ENCODE measurements at places on chromosomes 3 and 15. TPM values are rescaled to one million over a fixed set of nuclear protein-coding genes. Genes with fewer than 3 reads are reported as not detected.
A peak's percentile ranks its signal among the peaks of the same experiment; 100 is the strongest.

- no peaks in the 10 kb centered on the region for H3K4me1 ChIP-seq
- H3K4me3 ChIP-seq = no peak overlapping the region
- H3K27ac ChIP-seq = no peak overlapping the region
- peak; percentile 22 for DNase-seq
- no peaks in the 10 kb centered on the region for H3K27me3 ChIP-seq
Observed at GRCh38 chr3:14329116-14329830, 73.1 kb upstream of the SLC6A6 start.

DNA sequence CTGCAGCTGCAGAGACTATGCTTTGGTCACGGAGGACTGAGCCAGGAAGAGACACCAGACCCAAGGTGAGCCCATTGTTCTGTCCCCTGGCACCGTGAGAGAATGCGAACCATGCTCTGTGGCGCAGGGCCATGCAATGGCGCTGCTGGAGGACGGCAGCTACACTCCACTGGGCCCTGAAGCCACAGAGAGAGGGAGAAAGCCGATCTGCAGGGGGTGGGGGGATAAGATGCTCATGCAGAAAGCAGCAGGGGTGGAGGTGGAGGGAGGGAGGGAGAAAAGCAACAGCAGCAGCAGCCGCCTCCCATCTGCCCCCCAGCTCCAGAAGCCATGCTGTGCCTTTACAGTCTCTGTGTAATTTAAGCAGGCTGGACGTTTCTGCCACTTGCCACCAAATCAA, 5.3 kb downstream of the BDH1 start:
- H3K36me3 ChIP-seq = no peaks in the 10 kb centered on the region
- H3K27me3 ChIP-seq = no peaks in the 10 kb centered on the region
- peaks cover 8% of the 10 kb centered on the region for H3K4me1 ChIP-seq

Gene ARPIN
- total RNA-seq = 30.9 TPM

GRCh38 chr15:101664303-101664913, 12.2 kb upstream of the TM2D3 start:
- peaks cover 18% of the 10 kb centered on the region for H3K36me3 ChIP-seq
- no peaks in the 10 kb centered on the region for H3K4me1 ChIP-seq
- H3K27me3 ChIP-seq = no peaks in the 10 kb centered on the region
- H3K27ac ChIP-seq = no peak overlapping the region

DNA sequence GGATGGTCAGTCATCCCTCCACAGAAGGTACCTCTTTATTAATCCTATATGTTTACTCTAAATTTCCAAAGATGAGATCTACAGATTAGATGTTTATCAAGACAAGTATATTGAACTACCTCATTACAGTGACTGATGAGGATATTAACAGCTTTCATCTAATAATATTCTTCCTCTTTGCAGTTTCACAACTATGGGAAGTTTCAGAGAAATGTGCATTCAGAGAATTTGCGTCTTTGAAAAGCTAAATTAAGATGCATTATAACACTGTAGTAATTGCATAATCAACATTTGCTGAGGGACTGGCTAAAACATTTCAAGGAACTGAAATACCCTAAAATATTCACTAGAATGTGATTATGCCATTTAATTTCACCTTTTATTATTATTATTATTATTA, 46.7 kb downstream of the MCF2L2 start:
- peaks cover 14% of the 10 kb centered on the region for H3K4me1 ChIP-seq
- no peak overlapping the region for H3K4me3 ChIP-seq
- no peak for DNase-seq
- no peaks in the 10 kb centered on the region for H3K36me3 ChIP-seq
- H3K27ac ChIP-seq = no peak overlapping the region

GRCh38 chr3:37466660-37467359, 292.4 kb upstream of the LRRFIP2 start:
- H3K4me3 ChIP-seq = no peak overlapping the region
- H3K4me1 ChIP-seq = peaks cover 16% of the 10 kb centered on the region
- H3K27ac ChIP-seq = no peak overlapping the region
- DNase-seq = no peak

GRCh38 chr3:30795176-30795575, 99.3 kb downstream of the GADL1 start:
- DNase-seq = no peak
- no peak overlapping the region for H3K27ac ChIP-seq
- H3K4me3 ChIP-seq = no peak overlapping the region
- no peaks in the 10 kb centered on the region for H3K27me3 ChIP-seq
- no peaks in the 10 kb centered on the region for H3K36me3 ChIP-seq

Gene ACAN
- 0.12 TPM for total RNA-seq

Gene HCLS1
- total RNA-seq = 93.6 TPM

Gene CCDC50
- total RNA-seq = 66.5 TPM

DNA sequence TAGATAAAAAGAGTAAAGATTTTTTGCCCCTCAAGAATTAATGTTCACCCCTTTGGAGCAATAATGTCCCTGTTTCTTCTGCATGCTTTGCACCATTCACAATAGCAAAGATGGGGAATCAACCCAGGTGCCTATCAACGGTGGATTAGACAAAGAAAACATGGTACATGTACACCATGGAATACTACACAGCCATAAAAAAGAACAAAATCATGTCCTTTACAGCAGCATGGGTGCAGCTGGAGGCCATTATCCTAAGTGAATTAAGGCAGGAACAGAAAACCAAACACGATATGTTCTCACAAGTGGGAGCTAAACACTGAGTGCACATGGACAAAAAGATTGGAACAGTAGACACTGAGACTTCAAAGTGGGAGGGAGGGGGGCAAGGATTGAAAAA, 35.2 kb downstream of the AAGAB start:
- no peaks in the 10 kb centered on the region for H3K27me3 ChIP-seq
- no peaks in the 10 kb centered on the region for H3K4me1 ChIP-seq
- no peak for DNase-seq
- H3K4me3 ChIP-seq = no peak overlapping the region
- H3K27ac ChIP-seq = no peak overlapping the region

GRCh38 chr3:49493901-49494300, 23.8 kb downstream of the DAG1 start:
- no peaks in the 10 kb centered on the region for H3K27me3 ChIP-seq
- H3K27ac ChIP-seq = no peak overlapping the region
- no peak overlapping the region for H3K4me3 ChIP-seq
- H3K4me1 ChIP-seq = peaks cover 27% of the 10 kb centered on the region
- peaks cover 7% of the 10 kb centered on the region for H3K36me3 ChIP-seq
- DNase-seq = no peak

- DNase-seq = no peak
- H3K27ac ChIP-seq = no peak overlapping the region
- H3K36me3 ChIP-seq = no peaks in the 10 kb centered on the region
- H3K27me3 ChIP-seq = no peaks in the 10 kb centered on the region
- H3K4me3 ChIP-seq = no peak overlapping the region
Observed at GRCh38 chr3:17481116-17481515, 261.3 kb downstream of the TBC1D5 start.

DNA sequence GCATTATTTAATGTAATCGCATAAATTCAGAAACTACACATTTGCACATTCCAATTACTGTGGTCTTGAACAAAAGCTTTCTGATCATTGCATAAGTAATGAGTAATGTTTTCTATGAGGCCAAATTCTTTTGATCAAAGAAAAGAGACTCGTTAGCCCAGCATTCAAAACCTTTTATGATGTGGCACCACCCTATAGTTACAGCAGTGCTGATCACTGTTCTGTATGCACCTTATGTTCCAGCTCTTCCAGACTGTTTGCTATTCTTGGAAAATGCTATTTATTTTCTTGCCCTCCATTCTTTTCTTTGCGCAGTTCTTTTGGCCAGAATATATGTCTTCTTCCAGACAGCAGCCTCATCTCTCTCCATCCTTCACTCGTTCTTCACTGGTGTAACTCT, 42.3 kb downstream of the MAP3K13 start:
- no peak for DNase-seq
- no peak overlapping the region for H3K4me3 ChIP-seq
- H3K27ac ChIP-seq = no peak overlapping the region
- H3K36me3 ChIP-seq = no peaks in the 10 kb centered on the region
- no peaks in the 10 kb centered on the region for H3K27me3 ChIP-seq
- no peaks in the 10 kb centered on the region for H3K4me1 ChIP-seq

DNA sequence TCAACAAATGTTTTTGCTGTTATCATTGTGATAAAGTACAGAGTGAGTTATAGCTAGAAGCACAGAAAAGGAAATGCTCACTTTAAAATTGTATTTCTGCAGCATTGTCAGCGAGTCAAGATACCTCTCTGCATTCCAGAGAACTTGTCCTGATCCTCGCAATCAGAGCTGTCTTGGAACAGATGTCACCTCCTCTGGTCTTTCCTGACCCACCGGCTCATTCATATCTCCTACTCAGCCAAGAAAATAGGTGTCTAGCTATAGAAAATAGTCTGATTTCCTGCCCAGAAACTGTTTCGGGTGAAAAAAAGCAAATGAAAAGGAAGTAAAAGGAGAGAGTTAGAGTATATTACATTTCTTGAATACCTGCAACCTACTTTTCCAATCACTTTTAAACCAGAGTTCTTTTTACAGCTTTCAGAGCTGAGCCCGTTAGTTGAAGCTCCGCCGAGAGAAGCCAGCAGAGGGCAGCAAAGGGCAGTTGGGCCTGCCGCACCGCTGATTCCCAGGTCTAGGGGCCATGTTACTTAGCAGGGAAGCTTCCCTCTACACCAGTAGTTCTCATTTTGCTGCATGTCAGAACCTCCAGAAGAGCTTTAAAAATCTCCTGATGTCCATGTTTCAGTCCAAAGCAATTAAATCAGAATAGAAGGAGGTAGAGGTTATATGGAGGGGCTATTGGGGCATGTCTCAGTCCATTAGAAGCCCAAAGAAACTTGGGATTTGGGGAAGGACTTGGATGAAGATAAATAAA, 185.7 kb upstream of the THRB start:
- peak; percentile 64 for DNase-seq
- H3K4me1 ChIP-seq = no peaks in the 10 kb centered on the region
- no peak overlapping the region for H3K4me3 ChIP-seq
- no peaks in the 10 kb centered on the region for H3K36me3 ChIP-seq

DNA sequence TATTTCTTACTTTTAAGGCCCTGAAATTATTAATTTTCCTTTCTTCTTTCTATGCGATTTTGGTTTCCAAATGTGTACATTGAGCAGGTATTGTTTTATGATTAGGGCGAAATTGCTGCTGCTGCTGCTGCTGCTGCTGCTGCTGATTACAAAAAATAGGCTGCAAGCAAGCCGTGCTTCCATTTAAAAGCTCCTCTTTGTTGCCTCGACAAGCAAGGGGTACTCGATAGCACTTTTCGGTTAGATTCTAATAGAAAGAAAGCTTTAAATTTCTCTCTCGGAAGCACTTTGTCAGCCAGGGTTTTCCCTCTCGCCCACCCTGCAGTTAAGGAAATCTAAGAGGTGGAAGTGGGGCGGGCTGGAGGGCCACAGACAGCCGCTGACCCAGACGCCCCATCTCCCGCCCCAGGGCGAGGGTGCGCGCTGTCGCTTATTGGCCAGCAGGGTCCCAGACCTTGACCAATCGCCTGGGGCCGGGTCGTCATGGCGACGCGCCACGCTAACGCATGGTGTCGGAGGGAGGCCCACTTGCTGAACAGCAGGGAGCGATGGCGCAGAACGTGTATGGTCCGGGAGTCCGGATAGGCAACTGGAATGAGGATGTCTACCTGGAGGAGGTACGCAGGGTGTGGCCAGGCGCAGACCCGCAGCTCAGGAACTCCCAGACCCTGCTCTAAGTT, at the start of gene CFAP161:
TSS of gene CFAP161 (plus strand) at position 489 of the 680 bp plus-strand sequence. CDS start at position 549, 60 bp downstream.
- peak; percentile 80 for DNase-seq
- H3K4me1 ChIP-seq = no peaks in the 10 kb centered on the region
- H3K4me3 ChIP-seq = peak within 1 kb of the TSS; percentile 35

Gene CPNE4
- total RNA-seq = 0.83 TPM

GRCh38 chr15:95162069-95162468, 930.7 kb downstream of the MCTP2 start:
- H3K4me3 ChIP-seq = no peak overlapping the region
- H3K36me3 ChIP-seq = no peaks in the 10 kb centered on the region
- no peaks in the 10 kb centered on the region for H3K27me3 ChIP-seq
- no peak for DNase-seq
- H3K27ac ChIP-seq = no peak overlapping the region

Gene GRK7
- total RNA-seq = not detected

Gene TUBGCP5
- 12.9 TPM for total RNA-seq

DNA sequence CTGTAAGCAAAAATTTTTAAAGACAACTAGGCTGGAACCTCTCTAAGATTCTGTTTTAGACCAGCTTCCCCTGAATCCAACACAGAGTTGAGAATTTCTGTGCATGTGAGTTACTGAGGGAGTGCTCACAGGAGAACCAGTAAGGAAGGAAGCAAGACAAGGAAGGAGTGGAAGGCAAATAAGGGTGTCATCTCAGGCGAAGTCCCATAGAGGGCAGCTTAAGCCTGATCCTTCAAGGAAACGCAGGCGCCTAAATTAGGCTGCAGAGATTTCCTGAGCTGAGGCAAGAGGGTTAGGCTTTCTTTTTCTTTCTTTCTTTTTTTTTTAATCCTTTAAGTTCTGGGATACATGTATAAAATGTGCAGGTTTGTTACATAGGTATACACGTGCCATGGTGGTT, 36.2 kb upstream of the COL6A6 start:
- no peaks in the 10 kb centered on the region for H3K27me3 ChIP-seq
- no peaks in the 10 kb centered on the region for H3K4me1 ChIP-seq
- DNase-seq = no peak
- no peak overlapping the region for H3K27ac ChIP-seq
- no peak overlapping the region for H3K4me3 ChIP-seq

- H3K27ac ChIP-seq = no peak within 1 kb of the TSS
- DNase-seq = peak; percentile 60
- no peaks in the 10 kb centered on the region for H3K4me1 ChIP-seq
- no peaks in the 10 kb centered on the region for H3K36me3 ChIP-seq
- H3K4me3 ChIP-seq = peak within 1 kb of the TSS; percentile 51
- H3K27me3 ChIP-seq = peaks cover 8% of the 10 kb centered on the region
Observed at GRCh38 chr15:68930268-68931022, at the start of gene SPESP1. SPESP1 (plus strand) TSS chr15:68930525; CDS start chr15:68930654, 129 bp downstream.

Measured in lower lobe of right lung (tissue), 2 donors.